ENCODE measurements at places on chromosomes 16 and 17. TPM values are rescaled to one million over a fixed set of nuclear protein-coding genes. Genes with fewer than 3 reads are reported as not detected.

- DNase-seq: no peak
- no peaks in the 10 kb centered on the region for H3K27me3 ChIP-seq
- H3K36me3 ChIP-seq: no peaks in the 10 kb centered on the region
- H3K4me1 ChIP-seq: no peaks in the 10 kb centered on the region
- H3K4me3 ChIP-seq: no peak overlapping the region
Observed at GRCh38 chr17:6334386-6334785, 100.5 kb downstream of the AIPL1 start.

DNA sequence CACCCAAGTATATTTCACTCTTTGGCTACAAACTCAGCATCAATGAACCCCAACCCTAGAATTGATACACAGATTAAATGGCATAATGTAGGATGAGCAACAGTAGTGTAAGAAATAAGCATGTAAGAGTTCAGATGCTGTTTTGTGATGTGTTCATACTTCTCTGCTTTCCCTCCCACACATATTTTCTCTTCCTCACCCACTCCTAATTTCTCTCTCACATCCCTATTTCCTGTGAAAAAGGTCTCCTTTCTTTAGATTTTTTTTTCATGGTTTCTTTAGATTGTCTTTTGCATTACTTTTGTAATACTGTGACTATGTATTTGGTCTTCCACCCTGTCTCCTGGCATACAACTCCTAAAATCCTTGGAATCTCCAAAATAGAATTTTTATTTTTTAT is 21.7 kb downstream of the CREBBP start:
- H3K27me3 ChIP-seq: no peaks in the 10 kb centered on the region
- DNase-seq: no peak
- H3K4me1 ChIP-seq: peaks cover 97% of the 10 kb centered on the region

DNA sequence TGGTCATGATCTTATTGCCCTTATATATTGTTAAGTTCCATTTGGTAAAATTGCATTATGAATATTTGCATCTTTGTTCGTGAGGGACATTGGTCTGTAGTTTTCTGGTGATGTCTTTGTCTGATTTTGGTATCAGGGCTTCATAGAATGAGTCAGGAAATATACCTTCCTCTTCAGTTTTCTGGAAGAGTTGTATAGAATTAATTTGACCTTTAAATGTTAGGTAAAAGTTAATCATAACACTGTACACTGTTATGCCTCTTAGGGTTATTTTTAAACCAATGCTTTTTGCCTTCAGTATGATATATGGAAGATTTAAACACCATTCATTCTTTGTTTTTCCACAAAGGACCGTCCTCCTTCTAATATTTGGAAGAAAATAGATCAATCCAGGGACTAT is 180.0 kb downstream of the CHD9 start:
- H3K36me3 ChIP-seq: peaks cover 56% of the 10 kb centered on the region
- no peak for DNase-seq
- H3K27me3 ChIP-seq: no peaks in the 10 kb centered on the region
- H3K4me3 ChIP-seq: no peak overlapping the region

- peaks cover 34% of the 10 kb centered on the region for H3K4me1 ChIP-seq
- H3K36me3 ChIP-seq: no peaks in the 10 kb centered on the region
- no peak within 1 kb of the TSS for H3K27ac ChIP-seq
Observed at GRCh38 chr17:7294614-7295153, at the start of gene YBX2. TSS of gene YBX2 (minus strand) at chr17:7294639. CDS start at chr17:7294500, 139 bp downstream.

DNA sequence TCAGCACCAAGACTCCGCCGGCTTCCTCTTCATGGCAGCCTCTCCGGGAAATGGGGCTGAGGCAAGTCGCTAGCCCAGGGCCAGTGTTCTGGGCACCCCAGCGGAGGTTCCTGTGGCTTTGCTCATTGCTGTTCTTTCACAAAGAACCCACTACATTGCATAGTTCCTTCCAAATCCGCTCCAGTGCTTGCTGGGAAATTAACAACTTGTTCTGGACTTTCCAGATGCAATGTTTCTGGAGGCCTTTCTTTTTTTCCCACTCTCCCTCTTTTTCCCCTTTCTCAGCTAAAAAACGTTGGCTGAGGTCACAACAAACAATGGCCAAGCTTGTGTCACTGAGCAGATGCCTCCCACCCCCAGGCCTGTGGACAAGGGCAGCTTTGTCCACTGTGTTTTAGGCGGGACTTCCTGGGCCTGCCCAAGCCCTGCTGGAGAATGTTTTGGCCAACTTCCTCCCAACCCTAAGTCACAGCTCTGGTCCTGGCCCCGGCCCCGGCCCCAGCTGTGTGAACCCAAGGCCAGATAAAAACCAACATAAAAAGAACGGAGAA is 131.5 kb upstream of the RCVRN start:
- no peak overlapping the region for H3K27ac ChIP-seq
- no peaks in the 10 kb centered on the region for H3K27me3 ChIP-seq
- DNase-seq: no peak
- no peaks in the 10 kb centered on the region for H3K4me1 ChIP-seq

ACSM3 gene
- 6.1 TPM for total RNA-seq

RAMP2 gene
- 32.3 TPM for total RNA-seq

TAOK2 gene
- total RNA-seq: 55.0 TPM

GRCh38 chr16:30928390-30928789 is 5.0 kb downstream of the FBXL19 start:
- no peak for DNase-seq
- H3K27ac ChIP-seq: no peak overlapping the region

NT5M gene
- total RNA-seq: not detected

GRCh38 chr17:7748076-7748775 is 30.7 kb downstream of the DNAH2 start:
- no peak for DNase-seq
- peaks cover 4% of the 10 kb centered on the region for H3K4me1 ChIP-seq
- no peak overlapping the region for H3K4me3 ChIP-seq
- no peak overlapping the region for H3K27ac ChIP-seq
- H3K36me3 ChIP-seq: no peaks in the 10 kb centered on the region

NAGS gene
- total RNA-seq: not detected

TSNAXIP1 gene
- total RNA-seq: 4.1 TPM

GRCh38 chr16:46895399-46896313 is 11.5 kb downstream of the GPT2 start:
- no peak overlapping the region for H3K27ac ChIP-seq
- no peak overlapping the region for H3K4me3 ChIP-seq
- no peak for DNase-seq
- no peaks in the 10 kb centered on the region for H3K27me3 ChIP-seq
- no peaks in the 10 kb centered on the region for H3K4me1 ChIP-seq

CPPED1 gene
- 38.4 TPM for total RNA-seq
